ENCODE measurements at places on chromosomes 4 and X.

DNA sequence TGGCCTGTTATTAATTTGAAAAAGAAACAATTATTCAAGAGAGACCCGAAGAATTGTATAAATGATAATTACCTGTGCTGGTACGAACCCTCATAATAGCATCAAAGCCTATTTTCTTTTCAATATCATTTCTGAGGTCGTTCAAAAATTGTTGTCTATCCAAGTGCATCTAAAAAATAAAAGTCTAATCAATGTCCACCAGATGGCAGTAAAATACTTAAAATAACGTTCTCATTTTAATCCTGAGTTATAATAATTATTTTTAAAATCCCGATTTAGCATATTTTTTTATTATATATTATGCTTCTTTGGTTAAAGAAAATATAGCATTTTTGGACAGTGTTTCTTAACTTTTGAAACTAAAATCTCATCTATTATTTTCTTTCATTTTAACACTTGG is 55.7 kb downstream of the METTL14 start:
- DNase-seq = peak; percentile 57

DNA sequence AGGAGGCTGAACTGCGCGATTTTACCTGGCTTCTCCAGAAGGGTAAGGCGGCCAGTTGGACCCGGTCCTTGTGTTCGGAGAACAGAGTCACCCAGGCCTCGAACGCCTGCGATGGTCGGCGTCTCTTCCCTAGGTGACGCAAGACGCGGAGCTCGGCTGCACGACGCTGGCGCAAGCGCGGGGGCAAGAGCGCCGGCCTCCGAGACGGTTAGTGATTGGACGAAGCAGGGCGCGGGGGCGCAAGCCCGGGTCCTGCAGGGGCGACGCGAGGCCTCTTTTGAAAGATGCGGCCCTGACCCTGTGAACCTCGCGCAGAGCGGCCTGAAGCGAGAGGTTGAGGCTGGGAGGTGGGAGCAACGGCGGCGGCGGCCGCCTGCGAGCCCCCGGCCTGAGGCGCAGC is 428 bp downstream of the ADAD1 start:
- no peak for DNase-seq

GRCh38 chr4:6206771-6207290 is 6.5 kb upstream of the JAKMIP1 start:
- no peak for DNase-seq

DNA sequence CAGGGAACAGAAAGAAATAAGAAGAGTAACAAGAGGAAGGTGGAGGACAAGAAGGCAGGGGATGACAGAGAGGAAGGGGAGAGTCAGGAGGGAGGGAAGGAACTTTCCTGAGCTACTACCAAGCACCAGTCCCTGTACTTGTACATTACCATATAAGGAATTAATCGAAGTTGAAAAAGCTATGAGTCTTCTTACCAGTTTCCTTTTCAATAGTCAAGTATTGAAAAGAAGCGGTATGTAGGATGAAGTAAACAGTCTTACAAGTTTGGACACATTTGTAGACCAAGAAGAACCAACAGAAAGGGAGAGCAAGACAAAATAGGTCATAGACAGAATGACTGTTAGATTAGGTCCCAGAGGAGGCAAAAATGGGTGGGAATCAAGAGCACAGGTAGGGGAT is 629.7 kb upstream of the DIPK2B start:
- DNase-seq = no peak

GRCh38 chr4:75800972-75801371 is 76.6 kb downstream of the USO1 start:
- peak; percentile 41 for DNase-seq

DNA sequence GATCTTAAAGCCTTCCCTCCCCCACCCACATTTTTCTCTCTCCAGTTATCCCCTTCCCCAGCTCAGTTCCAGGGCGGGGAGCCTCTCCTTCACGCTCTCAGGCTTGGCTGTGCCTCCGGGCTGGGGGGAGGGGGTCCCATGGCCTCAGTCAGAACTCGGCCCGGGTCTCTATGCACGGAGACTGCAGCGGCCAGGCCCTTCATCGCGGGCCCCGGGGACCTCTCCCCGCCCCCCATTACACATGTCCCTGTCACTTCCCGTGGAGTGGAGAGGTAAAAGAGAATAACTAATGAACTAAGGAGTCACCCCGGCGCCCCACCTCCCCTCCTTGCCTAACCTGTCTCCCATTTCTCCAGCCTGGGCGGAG is 838 bp upstream of the PRICKLE3 start:
- no peak for DNase-seq

DNA sequence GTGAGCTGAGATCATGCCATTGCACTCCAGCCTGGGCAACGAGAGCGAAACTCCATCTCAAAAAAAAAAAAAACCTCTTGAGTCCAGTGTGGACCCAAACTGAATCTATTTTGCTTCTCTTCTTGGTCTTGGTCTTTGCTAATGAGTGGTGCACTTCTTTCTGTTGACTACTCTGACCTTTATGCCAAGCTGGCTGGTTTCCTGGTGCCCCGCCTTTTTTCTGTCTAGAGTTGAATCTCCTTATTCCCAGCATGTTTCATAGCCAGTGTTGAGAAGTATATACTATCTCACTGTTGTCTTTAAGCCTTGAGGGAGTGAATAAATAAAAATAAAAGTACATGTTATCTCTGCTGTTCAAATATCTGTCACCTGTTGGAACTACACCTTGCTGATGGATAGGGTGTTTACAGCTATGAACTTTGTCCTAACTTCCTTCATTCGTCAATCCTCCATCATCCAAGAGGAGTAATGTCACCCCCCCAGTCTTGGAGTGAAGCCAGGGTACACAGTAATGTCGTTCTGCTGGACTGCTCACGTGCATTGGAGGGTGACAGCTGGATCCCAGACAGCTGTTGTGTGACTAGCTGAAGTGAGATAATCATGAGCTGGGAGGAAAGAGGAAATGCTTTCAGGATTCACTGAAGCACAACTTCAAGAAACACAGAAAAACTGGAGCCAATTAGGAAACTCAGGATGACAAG is 99.3 kb upstream of the PRKG2 start:
- DNase-seq = no peak

- DNase-seq = peak; percentile 37
Measured at GRCh38 chr4:188201851-188202250, 62.6 kb downstream of the TRIML1 start.

GRCh38 chrX:39667191-39667590 is 430.6 kb downstream of the BCOR start:
- DNase-seq = no peak

GRCh38 chrX:140712413-140713173 is 3.0 kb downstream of the LINC00632 start:
- DNase-seq = peak; percentile 72

GRCh38 chr4:158316264-158316663 is 106.0 kb downstream of the TMEM144 start:
- DNase-seq = no peak

- DNase-seq = peak; percentile 24
Measured at GRCh38 chr4:151530783-151531182, 121.8 kb downstream of the FHIP1A start.

DNA sequence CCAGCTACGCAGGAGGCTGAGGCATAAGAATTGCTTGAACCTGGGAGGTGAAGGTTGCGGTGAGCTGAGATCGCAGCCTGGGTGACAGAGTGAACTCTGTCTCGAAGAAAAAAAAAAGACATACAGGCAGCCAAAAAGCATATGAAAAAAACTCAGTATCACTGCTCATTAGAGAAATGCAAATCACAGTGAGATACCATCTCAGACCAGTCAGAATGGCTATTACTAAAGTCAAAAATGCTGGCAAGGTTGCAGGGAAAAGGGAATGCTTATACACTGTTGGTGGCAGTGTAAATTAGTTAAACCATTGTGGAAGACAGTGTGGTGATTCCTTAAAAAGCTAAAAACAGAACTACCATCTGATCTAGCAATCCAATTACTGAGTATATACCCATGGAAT is 123.1 kb downstream of the CHIC2 start:
- no peak for DNase-seq

GRCh38 chrX:147891896-147892295 is 19.8 kb upstream of the FMR1 start:
- DNase-seq = peak; percentile 15

GRCh38 chrX:9542106-9542760 is 77.4 kb downstream of the TBL1X start:
- DNase-seq = no peak

DNA sequence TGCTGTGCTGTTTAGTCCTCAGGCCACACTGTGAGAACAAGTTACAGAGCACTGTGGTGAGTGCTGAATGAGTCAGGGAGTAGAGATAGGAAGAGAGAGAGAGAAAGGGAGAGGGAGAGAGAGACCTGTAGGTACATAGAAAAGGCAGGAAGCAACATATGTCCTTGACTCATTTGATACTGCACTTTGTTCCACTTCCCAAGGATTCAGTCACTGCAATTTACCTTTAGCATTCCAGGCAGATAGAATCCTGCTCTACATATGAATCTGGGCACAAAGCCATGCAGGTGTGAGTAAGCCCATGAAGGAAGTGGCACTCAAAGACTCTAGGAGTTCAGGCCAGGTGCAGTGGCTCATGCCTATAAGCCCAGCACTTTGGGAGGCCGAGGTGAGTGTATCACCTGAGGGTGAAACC is 1.0 kb upstream of the DAPP1 start:
- peak; percentile 64 for DNase-seq

DNA sequence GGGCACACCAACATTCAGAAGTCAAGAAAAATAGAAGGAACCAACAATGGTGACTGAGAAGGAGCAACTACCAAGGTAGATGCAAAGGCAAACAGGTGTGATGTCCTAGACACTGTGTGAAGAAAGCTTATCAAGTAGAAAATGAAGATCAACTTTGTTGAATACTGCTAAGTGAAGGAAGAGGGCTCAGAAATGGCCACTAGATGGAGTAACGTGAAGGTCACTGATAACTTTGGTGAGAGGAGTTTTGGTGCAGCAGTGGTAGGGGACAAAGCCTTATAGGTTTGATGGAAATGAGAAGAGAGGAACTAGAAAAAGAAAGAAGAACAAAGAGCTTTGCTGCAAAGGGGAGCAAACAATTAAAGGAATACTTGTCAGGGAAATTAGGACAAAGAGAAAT is 23.5 kb downstream of the OTC start:
- peak; percentile 26 for DNase-seq

DNA sequence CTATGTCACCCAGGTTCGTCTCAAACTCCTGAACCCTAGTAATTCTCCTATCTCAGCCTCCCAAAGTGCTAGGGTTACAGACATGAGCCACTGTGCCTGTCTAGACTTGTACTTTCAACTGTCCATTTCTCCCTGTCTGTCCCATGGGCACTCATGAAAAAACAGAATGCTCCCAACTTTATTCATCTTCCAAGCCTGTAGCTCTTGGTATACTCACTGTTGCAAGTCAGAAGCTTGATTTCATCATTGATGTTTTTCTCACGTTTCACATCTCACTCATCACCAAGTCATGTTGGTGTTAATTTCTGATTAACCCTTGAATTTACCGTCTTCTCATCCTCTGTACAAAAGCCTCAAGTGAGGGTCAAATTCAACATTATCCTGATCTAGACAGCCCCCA is 7.3 kb upstream of the SRP72 start:
- DNase-seq = no peak

DNA sequence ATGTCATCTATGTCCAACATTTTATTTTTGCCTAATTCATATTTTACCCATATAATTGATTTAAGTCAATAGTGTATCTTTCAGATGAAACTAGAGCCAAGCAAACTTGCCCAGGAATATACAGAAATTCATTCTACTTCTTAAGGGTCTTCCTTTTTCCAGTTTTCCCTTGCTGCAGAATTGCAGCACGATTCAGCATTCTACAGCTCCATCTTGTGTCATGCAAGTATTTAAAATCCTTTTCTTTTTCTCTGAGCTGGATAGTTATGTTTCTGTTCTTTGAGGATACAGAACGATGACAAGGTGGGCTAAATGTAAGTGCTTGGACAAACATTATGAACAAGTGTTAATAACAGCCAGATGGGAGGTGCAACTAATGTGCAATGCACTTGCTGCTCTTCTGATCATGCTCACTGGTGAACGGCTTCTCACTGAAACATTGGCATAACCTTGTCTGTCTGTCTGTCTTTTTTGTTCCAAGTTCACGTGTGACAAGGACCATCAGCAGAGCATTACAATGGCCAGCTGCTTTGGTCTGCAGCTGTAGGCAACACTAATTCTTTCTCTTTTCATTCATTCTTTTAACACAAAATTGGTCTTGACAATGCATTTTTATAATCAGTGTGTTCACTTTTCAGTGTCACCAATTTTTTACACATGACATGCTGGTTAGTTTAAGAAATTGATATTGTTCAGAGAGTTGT is 1821.7 kb downstream of the ARAP2 start:
- peak; percentile 23 for DNase-seq

DNA sequence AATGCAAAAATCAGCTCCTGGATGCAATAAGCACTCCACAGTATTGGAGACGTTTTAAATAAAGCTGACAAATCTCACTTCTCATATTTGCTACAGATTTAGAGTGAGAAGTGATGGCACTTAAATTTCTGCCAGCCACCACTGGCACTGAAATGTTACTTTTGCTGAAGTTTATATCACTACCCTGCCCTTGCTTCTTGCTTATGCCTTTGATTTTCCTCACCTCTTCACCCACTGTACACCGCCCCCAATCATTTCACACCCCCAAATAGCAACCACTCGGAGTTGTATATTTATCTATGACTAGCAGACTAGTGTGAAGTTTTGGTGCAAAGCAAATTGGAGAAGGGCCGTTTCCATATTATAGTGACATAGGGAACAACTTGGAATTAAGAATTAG is 19.9 kb upstream of the SLC7A11 start:
- DNase-seq = no peak

DNA sequence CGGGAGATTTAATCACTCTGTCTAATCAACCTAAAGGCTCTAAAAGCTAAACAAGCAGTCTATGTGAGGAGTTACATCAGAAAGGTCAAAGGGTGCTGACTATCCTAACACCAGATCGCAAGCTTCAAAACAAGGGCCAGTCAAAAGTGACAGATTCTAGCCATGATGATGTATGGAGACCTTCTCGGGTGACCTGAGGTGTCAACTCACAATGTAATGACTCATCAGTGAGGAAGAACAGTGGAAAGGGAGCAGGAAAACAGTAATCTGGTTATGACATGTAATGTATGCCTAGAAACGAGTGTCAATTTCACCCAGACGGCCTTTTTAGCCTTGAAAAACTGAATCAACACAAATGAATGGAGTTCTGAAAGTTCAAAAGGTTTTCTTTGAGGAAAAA is 375.3 kb downstream of the IDS start:
- DNase-seq = no peak
